Stimulated activated CD4-positive, alpha-beta T cell treated with anti-CD3 and anti-CD28 coated beads, Interleukin-4, amount 100 ng/mL, for 48 hours (primary cell): ENCODE measurements at places on chromosomes 12 and 14.

GRCh38 chr14:21631084-21631483 lies 3.7 kb downstream of the OR10G2 start:
- no peak for DNase-seq

DNA sequence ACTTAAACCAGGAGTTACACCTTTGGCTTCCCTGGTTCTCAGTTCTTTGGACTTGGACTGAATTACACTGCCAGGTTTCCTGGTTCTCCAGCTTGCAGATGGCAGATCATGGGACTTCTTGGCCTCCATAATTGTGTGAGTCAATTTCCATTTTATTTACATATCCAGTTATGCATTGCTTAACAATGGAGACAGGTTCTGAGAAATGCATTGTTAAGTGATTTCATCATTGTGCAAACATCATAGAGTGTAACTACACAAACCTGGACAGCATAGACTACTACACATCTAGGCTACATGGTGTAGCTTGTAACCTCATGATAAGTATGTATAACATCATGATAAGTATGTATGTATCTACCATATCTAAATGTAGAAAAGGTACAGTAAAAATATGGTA lies 276.1 kb upstream of the BTG1 start:
- DNase-seq, result no peak

GRCh38 chr14:76877871-76878270 lies 51.7 kb downstream of the LRRC74A start:
- DNase-seq, result no peak

- no peak for DNase-seq
Observed at GRCh38 chr14:83289896-83290295, 1756.2 kb upstream of the SEL1L start.

DNA sequence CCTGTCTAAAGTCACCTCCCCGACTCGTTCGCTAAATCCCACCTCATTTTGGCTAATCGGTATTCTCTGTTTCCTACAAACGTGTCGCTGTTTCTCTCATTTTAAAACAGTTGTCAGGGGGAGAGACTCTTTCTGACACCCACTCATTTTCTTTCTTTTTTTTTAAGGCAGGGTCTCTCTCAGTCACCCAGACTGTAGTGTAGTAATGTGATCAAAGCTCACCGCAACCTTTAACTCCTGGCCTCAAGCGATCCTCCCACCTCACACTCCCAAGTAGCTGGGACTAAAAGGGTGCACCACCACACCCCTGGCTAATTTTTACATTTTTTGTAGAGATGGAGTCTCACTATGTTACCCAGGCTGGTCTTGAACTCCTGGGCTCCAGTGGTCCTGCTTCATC lies 19.1 kb downstream of the WDR20 start:
- no peak for DNase-seq

- no peak for DNase-seq
Observed at GRCh38 chr12:47947341-47947740, 16.1 kb upstream of the TMEM106C start.

DNA sequence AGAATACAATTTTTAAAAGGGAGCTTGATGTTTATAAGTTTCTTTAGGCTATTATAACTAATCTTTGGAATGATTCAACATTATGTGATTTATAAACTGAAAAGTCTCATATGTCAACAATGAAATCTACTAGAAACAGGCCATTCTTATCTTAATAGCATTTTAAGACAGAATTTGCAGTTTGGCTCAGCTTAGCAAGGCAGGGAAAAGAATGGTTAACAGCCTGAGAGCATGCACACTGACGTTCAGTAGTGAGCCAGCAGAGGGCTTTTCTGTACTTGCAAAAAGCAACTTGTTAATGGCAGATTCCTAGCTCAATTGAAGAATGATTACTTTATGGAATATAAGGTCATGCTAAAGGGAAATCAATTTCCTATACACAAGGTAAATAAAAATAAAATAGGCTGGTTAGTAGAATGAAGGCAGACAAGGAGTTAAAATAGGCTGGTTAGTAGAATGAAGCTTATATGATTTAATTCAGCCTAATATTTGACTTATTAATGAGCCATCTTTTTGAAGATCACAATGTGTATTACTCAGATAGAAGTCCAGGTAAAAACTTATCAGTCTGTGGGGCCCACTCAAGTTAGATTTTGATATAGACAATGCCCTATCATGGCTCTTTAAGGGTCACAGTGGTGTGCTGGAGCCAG lies 95.9 kb downstream of the OTOGL start:
- no peak for DNase-seq
